ENCODE measurements at places on chromosomes 11 and 22. TPM values are rescaled to one million over a fixed set of nuclear protein-coding genes. Genes with fewer than 3 reads are reported as not detected.

- no peak for DNase-seq
- H3K4me1 ChIP-seq: peaks cover 17% of the 10 kb centered on the region
- peaks cover 29% of the 10 kb centered on the region for H3K27me3 ChIP-seq
- no peaks in the 10 kb centered on the region for H3K36me3 ChIP-seq
- peak overlapping the region; percentile 33 for H3K27ac ChIP-seq
Observed at GRCh38 chr11:6925636-6926207, 504 bp upstream of the ZNF215 start.

- peaks cover 4% of the 10 kb centered on the region for H3K27me3 ChIP-seq
- no peak overlapping the region for H3K27ac ChIP-seq
- H3K4me3 ChIP-seq: no peak overlapping the region
- H3K36me3 ChIP-seq: no peaks in the 10 kb centered on the region
Observed at GRCh38 chr22:43829904-43830851, 18.1 kb upstream of the EFCAB6 start.

Gene HMGXB4
- total RNA-seq: 34.0 TPM

GRCh38 chr11:11308249-11308648, 44.8 kb downstream of the CSNK2A3 start:
- no peak overlapping the region for H3K4me3 ChIP-seq
- no peaks in the 10 kb centered on the region for H3K27me3 ChIP-seq
- no peaks in the 10 kb centered on the region for H3K36me3 ChIP-seq

- no peak overlapping the region for H3K4me3 ChIP-seq
- peaks cover 33% of the 10 kb centered on the region for H3K36me3 ChIP-seq
- H3K27me3 ChIP-seq: no peaks in the 10 kb centered on the region
- H3K27ac ChIP-seq: no peak overlapping the region
- no peaks in the 10 kb centered on the region for H3K4me1 ChIP-seq
- no peak for DNase-seq
Observed at GRCh38 chr11:77726524-77726923, 88.9 kb upstream of the CLNS1A start.

Gene OR5I1
- total RNA-seq: not detected

DNA sequence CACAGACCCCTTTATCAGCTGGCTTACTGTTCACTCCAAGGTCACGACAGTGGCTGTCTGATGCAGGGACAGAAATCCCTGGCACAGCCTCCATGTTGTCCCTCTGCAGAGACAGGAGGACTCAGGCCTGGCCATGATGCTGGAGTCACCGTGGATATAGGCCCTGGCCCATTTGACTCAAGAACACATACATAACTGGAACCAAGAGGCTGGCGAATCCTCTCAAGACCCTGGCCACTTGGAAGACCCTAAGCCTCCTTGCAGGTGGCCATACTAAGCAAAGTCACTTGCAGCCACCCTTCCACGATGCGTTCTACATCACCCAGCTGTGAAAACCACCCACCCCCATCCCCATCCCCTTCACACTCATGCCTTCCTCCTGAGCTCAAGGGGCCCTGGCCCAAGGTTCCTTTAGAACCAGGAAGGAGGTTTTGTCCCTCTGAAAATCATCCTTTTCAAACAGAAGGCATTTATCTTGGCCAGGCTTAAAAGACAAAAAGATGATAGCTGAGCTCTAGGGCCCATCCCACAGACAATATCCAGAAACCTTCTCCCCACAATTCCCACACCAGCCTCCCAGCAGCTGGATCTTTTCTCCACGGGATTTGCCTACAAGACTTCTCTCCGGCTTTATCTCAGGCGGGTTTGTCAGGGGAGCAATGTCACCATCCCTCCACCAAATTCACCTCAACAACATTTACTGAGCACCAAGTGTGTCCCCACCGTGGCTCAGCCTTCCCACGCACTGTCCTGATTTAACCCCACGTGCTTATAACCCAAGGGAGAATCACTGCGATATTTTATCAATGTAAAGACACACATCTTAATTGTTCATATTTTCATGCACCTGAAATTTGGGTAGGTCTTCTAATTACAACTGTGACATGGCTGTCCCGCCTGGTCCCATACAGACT, 123.4 kb upstream of the SERPIND1 start:
- no peak for DNase-seq
- no peaks in the 10 kb centered on the region for H3K36me3 ChIP-seq
- no peaks in the 10 kb centered on the region for H3K27me3 ChIP-seq
- no peaks in the 10 kb centered on the region for H3K4me1 ChIP-seq
- no peak overlapping the region for H3K4me3 ChIP-seq
- H3K27ac ChIP-seq: no peak overlapping the region

DNA sequence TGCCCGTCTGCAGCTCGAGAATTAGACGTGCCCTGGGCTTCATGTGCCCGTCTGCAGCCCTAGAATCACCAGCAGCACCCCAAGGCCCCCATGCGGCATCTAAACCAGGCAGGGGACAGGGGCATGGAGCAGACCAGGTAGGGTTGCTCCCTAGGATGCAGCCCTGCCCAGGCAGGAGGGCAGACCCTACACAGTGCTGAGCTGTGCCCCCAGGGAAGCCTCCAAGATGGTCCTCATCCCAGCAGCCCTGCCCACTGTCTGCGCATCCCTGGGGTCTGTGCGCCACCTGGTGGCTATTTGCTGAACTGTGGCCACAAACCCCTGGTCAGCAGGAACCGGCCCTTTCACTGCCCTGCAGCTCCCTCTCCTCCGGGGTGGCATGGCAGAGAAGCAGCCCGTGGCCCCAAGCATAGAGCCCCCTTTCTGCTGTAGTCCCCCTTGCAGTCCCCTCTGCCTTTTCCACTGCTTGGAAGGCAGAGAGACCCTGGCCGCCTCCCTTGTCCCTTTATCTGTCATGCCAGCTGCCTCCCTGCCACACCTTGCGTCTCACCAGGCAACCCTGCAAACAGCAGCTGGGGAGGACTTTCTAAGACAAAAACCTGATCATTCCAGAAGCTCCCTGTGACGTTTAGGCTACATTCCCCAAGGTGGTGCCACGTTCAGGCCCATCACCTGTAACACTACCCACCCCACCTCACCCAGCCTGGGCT, 86.6 kb downstream of the KCNQ1 start:
- no peaks in the 10 kb centered on the region for H3K36me3 ChIP-seq
- H3K27ac ChIP-seq: no peak overlapping the region
- no peaks in the 10 kb centered on the region for H3K27me3 ChIP-seq
- H3K4me1 ChIP-seq: peaks cover 40% of the 10 kb centered on the region
- H3K4me3 ChIP-seq: no peak overlapping the region

- H3K4me1 ChIP-seq: peaks cover 12% of the 10 kb centered on the region
- no peaks in the 10 kb centered on the region for H3K27me3 ChIP-seq
- peaks cover 79% of the 10 kb centered on the region for H3K36me3 ChIP-seq
- no peak for DNase-seq
- H3K4me3 ChIP-seq: no peak overlapping the region
Observed at GRCh38 chr11:104956528-104956927, 11.8 kb downstream of the CASP4 start.

DNA sequence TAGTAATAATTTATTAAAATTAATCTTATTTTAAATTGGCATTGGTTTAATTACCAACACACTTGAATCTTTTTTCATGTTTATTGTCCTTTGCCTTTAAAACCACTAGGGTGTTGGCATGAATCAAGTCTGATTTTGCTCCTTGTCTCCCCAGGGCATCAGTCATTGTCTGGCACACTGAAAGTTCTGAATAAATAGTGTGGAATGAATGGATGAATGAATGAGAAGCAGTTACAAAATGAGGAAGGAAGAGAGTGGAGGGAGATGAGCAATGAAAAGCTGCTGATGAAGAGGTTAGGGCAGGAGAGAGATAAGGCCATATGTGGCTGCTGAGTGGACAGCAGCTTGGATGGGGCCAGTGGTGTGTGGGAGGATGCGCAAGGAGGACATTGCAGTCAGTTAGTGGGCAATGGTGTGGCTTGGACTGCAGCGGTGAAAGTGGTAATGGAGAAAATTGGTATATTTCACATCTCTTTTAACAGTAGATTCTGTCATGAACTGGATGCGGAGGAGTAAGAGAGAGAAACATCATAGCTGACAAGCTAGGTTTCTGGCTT, 132.0 kb downstream of the SPON1 start:
- no peaks in the 10 kb centered on the region for H3K27me3 ChIP-seq
- no peak for DNase-seq
- no peak overlapping the region for H3K27ac ChIP-seq
- H3K36me3 ChIP-seq: peaks cover 4% of the 10 kb centered on the region
- H3K4me1 ChIP-seq: peaks cover 6% of the 10 kb centered on the region
- no peak overlapping the region for H3K4me3 ChIP-seq

- no peak overlapping the region for H3K4me3 ChIP-seq
- no peak overlapping the region for H3K27ac ChIP-seq
- DNase-seq: no peak
- H3K36me3 ChIP-seq: no peaks in the 10 kb centered on the region
- no peaks in the 10 kb centered on the region for H3K4me1 ChIP-seq
- no peaks in the 10 kb centered on the region for H3K27me3 ChIP-seq
Observed at GRCh38 chr22:23984430-23984829, 4.5 kb downstream of the GSTT2 start.

DNA sequence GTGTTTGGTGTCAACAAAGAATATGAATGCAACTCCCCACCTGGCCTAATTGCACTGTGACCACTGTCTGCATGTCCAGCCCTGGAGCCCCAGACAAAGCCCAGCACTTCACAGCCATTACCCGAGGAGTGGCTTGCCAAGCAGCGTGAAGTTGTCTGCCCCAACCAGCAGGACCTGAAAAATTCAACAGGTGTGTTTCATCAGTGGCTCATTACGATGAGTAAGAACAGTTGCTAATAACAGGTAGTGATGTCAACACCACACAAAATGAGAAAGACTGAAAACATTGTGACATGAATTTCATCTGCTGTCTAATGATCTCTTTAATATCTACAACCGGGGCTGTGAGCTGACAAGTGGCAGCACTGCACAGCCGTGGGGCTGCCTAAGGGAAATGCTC, 10.3 kb downstream of the MRPL21 start:
- no peaks in the 10 kb centered on the region for H3K27me3 ChIP-seq
- DNase-seq: no peak
- no peak overlapping the region for H3K4me3 ChIP-seq
- H3K27ac ChIP-seq: no peak overlapping the region
- no peaks in the 10 kb centered on the region for H3K4me1 ChIP-seq

GRCh38 chr22:36288571-36289405, 35.9 kb downstream of the APOL1 start:
- H3K27ac ChIP-seq: peak overlapping the region; percentile 64
- H3K27me3 ChIP-seq: no peaks in the 10 kb centered on the region
- no peak overlapping the region for H3K4me3 ChIP-seq

Gene C11orf86
- not detected for total RNA-seq

DNA sequence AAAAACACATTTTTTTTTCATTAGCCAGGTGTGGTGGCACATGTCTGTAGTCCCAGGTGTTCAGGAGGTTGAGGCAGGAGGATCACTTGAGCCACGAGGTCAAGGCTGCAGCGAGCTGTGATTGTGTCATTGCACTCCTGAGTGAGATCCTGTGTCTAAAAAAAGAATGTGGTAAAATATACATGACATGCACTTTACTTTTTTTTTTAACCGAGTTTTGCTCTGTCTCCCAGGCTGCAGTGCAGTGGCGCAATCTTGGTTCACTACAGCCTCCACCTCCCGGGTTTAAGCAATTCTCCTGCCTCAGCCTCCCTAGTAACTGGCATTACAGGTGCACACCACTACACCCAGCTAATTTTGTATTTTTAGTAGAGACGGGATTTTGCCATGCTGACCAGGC, 22.5 kb upstream of the CLDN5 start:
- H3K4me1 ChIP-seq: no peaks in the 10 kb centered on the region
- H3K27me3 ChIP-seq: peaks cover 3% of the 10 kb centered on the region
- H3K36me3 ChIP-seq: no peaks in the 10 kb centered on the region

Gene MS4A4E
- total RNA-seq: not detected

GRCh38 chr11:6988506-6988905, 31.6 kb downstream of the ZNF214 start:
- no peak overlapping the region for H3K27ac ChIP-seq
- H3K36me3 ChIP-seq: no peaks in the 10 kb centered on the region
- H3K4me1 ChIP-seq: no peaks in the 10 kb centered on the region
- no peak for DNase-seq
- peaks cover 11% of the 10 kb centered on the region for H3K27me3 ChIP-seq
- no peak overlapping the region for H3K4me3 ChIP-seq

GRCh38 chr11:35918716-35919115, 25.1 kb upstream of the LDLRAD3 start:
- DNase-seq: no peak
- H3K27ac ChIP-seq: no peak overlapping the region
- H3K4me3 ChIP-seq: no peak overlapping the region
- no peaks in the 10 kb centered on the region for H3K4me1 ChIP-seq
- H3K27me3 ChIP-seq: no peaks in the 10 kb centered on the region

Gene GPR137
- 26.8 TPM for total RNA-seq

Gene C11orf52
- total RNA-seq: not detected

Gene SLC22A8
- not detected for total RNA-seq

DNA sequence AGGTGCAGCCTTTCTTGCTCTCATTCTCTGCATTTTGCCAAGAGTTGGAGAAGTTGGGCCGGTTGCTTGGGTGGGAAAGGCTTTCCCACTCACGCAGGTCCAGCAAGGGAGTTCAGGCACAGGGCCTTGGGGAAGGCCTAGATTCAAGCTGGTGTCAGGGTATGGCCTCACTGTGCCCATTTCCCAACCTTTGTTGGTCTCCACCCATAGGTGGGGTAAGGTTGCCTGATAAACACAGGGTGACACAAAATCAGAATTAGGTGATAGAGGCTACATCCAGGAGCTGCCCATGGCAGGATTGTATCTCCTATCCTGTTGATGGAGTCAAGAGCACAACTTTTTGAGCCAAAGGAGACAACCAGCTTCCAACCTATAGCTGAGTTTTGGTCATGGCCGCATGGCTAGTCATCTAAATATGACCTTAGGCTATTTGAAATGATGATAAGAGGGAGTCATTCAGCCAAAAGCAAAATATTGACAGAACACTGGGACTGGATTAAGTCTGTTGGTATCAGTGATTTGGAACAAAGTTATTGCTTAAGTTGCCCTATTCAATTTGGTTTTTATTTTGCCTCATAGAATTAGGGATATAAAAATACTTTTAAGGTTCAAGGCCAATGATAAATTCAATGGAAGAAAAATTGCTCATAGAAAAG, 20.9 kb downstream of the CAT start:
- H3K27me3 ChIP-seq: no peaks in the 10 kb centered on the region
- H3K36me3 ChIP-seq: peaks cover 61% of the 10 kb centered on the region
- H3K4me3 ChIP-seq: no peak overlapping the region
- no peak overlapping the region for H3K27ac ChIP-seq

DNA sequence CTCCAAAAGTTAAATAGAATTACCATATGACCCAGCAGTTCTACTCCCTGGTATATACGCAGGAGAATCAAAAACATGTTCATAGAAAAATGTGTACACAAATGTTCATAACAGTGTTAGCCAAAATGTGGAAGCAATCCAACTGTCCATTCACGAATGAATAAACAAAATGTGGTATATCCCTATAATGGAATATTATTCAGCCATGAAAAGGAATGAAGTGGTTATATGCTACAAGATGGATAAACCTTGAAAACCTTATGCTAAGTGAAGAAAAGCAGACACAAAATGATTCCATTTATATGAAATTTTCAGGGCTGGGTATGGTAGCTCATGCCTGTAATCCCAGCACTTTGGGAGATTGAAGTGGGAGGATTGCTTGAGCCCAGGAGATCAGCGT, 16.1 kb downstream of the POLD4 start:
- no peaks in the 10 kb centered on the region for H3K27me3 ChIP-seq
- no peak overlapping the region for H3K27ac ChIP-seq
- no peaks in the 10 kb centered on the region for H3K36me3 ChIP-seq
- no peaks in the 10 kb centered on the region for H3K4me1 ChIP-seq
- DNase-seq: no peak

Gene BTG4
- not detected for total RNA-seq

Gene SEPTIN3
- 0.21 TPM for total RNA-seq

Gene BAIAP2L2
- total RNA-seq: 0.47 TPM

GRCh38 chr11:21810650-21811049, 382.2 kb upstream of the ANO5 start:
- H3K4me1 ChIP-seq: no peaks in the 10 kb centered on the region
- DNase-seq: no peak
- H3K36me3 ChIP-seq: no peaks in the 10 kb centered on the region

Gene PDGFB
- 0.18 TPM for total RNA-seq

Gene OR52A1
- total RNA-seq: not detected
